ENCODE measurements at places on chromosomes 1 and 21.

- no peak for DNase-seq
Measured at GRCh38 chr1:154546264-154547063, 12.0 kb downstream of the UBE2Q1 start.

- no peak for DNase-seq
Measured at GRCh38 chr1:193318347-193318746, 131.9 kb upstream of the B3GALT2 start.

- DNase-seq, result no peak
Measured at GRCh38 chr1:96887501-96887900, 165.9 kb downstream of the PTBP2 start.

DNA sequence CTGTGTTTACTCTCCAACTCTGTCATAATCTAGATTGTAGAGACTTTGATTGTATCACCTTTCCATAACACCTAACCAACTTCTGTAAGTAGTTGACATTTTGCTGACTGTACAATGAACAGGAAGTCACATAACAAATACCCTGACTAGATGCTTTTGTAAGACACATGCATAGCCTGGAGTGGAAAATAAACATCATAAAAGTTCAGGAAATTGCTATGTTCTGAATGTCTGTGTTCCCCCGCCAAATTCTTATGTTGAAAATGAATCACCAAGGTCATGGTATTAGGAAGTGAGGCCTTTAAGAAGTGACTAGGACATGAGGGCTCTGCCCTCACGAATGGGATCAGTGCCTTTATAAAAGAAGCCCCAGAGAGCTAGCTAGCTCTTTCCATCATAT is 40.4 kb upstream of the ZSWIM5 start:
- DNase-seq, result no peak

GRCh38 chr1:29920784-29921183 is 684.5 kb downstream of the PTPRU start:
- DNase-seq, result no peak

GRCh38 chr1:175208773-175209492 is 16.4 kb upstream of the KIAA0040 start:
- DNase-seq, result no peak

DNA sequence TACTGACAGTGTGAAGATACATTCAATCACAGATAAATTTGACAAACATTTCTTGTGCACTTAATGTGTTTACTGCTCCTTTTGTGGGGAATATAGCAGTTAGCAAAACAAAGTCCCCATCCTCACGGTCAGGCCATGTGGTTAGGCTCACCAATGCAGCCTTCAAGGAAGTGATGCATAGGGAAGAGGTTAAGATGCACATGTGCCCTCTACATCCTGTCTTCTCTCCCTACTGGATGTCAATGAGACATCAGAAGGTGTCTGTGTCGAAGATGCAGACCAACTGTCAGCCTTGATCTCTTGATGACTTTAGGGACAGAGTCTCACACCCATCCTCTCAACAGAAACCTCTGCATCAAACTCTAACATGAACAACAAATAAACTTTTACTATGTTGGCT is 78.7 kb downstream of the FH start:
- DNase-seq, result no peak

All from omental fat pad (tissue), 4 donors.